ENCODE measurements at places on chromosomes 1 and 21.

GRCh38 chr21:26131554-26131953, 39.0 kb downstream of the APP start:
- no peak for DNase-seq

GRCh38 chr21:41100826-41101550, 67.0 kb upstream of the BACE2 start:
- DNase-seq, result no peak

GRCh38 chr1:161177936-161178244, 583 bp upstream of the B4GALT3 start:
- DNase-seq, result no peak

GRCh38 chr1:9448132-9449109, 90.8 kb upstream of the SLC25A33 start:
- DNase-seq, result no peak

DNA sequence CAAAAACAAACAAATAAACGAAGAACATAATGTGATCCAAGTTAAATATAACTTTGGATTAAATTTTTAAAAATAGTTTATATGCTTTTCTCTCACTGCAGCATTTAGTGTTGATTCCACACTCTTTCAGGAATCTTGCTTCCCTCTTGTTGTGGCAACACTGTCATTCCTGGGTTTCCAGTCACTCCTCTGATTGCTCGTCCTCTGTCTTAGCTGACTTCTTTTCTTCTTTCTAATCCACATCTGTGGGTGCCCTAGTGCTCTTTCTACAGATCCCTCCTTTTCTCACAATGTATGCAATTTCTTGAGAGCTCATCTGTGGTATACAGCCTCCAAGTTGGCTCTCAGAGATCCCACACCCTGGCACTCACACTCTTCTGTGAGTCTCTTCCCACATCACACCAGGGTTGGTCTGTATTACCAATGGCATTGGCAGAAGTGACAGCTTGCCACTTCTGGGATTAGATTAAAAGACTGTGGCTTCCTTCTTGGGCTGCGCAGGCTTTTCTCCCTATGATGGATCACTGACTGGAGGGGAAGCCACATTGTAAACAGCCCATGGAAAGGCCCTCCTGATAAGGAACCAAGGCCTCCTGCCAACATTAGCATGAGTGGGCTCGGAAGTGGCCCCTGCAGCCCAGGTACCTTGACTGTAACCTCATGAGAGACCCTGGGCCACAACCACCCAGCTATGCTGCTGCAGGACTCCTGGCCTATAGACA, 11.5 kb upstream of the MYOC start:
- DNase-seq, result no peak
